Astrocyte (in vitro differentiated cells and primary cell): ENCODE measurements at places on chromosomes 11 and 22. TPM values are rescaled to one million over a fixed set of nuclear protein-coding genes. Genes with fewer than 3 reads are reported as not detected.

TRIM51 gene
- total RNA-seq: not detected in 2 replicates

PIWIL4 gene
- total RNA-seq: 0.59 and 0.75 TPM in 2 replicates

GAL3ST1 gene
- 3.4 and 3.8 TPM in 2 replicates for total RNA-seq

OR51G1 gene
- total RNA-seq: not detected in 2 replicates

PRODH gene
- total RNA-seq: 1.2 and 1.4 TPM in 2 replicates

SLC6A5 gene
- total RNA-seq: not detected in 2 replicates

GRCh38 chr11:35520376-35520775 lies 5.0 kb downstream of the PAMR1 start:
- H3K4me3 ChIP-seq: no peak overlapping the region
- no peak for DNase-seq
- H3K27ac ChIP-seq: no peak overlapping the region
- H3K36me3 ChIP-seq: no peaks in the 10 kb centered on the region

DNA sequence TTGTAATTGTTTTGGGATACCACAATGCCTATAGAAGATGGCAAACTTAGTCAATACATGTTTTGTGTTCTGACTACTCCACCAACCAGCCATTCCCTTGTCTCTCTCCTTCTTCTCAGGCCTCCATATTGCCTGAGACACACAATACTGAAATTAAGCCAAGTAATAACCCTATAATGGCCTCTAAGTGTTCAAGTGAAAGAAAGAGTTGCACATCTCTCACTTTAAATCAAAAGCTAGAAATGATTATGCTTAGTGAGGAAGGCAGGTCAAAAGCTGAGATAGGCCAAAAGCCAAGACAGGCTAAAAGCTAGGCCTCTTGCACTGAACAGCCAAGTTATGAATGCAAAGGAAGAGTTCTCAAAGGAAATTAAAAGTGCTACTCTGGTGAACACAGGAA lies 318.7 kb downstream of the TTC28 start:
- no peak overlapping the region for H3K4me3 ChIP-seq
- DNase-seq: no peak
- no peaks in the 10 kb centered on the region for H3K4me1 ChIP-seq
- no peaks in the 10 kb centered on the region for H3K27me3 ChIP-seq
- H3K27ac ChIP-seq: no peak overlapping the region

DNA sequence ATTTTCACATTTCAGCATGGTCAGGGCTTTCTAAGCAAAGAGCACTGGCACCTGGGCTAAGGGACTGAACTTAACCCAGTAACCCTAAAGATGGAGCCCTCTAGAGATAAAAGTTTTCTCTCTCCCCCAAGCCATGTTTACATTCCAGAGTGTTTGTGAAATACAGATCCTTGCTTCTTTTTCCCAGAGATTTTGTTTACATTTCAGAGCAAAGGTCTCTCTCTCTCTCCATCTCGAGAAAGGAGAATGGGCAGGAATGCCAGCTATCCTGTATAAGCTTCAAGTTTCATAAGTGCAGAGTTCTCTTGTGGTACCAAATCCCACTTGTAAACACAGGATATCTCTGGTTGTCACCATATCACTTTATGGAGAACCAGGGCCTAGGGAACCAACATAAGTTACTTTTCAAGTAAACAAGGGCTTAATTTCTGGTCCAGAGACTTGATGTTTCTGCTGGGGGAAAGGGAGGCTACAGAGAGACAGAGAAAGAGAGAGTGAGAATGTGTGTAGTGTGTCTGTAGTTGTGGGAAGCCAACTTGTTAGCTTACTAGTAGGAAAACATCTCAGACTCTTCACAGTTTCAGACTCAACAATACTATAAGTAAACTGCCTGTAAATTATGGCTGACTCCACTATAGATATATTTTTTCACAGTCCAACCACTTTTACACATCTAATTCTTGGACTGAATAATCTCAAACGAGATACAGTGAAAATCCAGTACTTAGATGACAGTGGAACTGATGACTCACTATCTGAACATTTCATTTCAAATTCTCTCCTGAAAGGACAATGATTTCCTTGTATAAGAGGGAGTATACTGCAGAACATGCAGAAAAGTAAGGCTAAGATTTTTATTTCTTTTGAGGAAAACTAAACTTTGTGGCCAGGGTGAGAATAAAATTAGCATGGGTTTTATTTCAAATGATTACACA lies 76.2 kb downstream of the ARHGAP32 start:
- H3K27me3 ChIP-seq: no peaks in the 10 kb centered on the region
- H3K4me1 ChIP-seq: peaks cover 11% of the 10 kb centered on the region
- DNase-seq: peak; percentile 73
- H3K27ac ChIP-seq: peak overlapping the region; percentile 25

DNA sequence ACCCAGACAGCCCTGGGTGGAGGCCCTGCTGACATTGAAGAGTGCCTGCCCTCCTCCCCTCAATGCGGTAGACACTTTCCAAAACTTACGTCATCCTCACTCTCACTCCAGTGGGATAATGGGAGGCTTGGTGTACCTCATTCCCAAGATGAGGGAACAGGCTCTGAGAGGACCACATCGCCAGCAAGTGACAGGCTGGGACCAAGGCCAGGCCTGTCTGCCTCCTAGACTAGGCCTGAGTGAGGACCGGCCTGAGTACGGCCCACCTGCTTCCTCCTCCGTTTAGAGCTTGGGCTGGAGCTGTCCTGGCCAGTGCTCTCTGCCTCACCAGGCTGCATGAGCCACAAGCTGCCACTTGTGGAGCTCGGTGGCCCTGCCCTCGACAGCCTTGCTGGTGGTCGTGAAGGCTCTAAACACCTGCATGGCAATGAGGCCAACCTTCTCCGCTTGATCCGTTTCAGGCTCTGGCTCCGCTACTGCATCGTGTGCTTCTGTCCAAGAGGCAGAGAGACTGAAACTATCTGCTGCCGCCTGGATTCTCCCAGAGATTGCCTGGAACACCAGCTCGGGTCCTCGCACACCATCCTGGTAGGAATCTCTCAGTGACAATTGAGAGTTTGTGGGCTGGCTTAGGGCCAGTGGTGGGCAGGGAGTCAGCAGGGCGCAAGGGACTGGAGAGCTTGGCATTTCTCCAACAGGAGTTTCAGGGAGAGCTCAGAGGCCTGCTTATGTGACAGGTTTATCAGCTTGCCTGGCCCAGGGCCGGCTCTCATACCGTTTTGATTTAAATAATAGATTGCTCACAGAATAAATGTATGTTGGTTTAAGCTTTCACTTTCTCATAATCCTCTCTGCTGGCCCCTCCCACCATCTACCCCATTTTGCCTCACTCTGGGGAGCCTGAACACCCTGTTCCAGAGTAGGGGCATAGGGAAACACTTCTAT lies 9.4 kb downstream of the LRRC75B start:
- H3K4me1 ChIP-seq: peaks cover 11% of the 10 kb centered on the region
- no peaks in the 10 kb centered on the region for H3K27me3 ChIP-seq
- peak; percentile 7 for DNase-seq
- no peak overlapping the region for H3K27ac ChIP-seq

DNA sequence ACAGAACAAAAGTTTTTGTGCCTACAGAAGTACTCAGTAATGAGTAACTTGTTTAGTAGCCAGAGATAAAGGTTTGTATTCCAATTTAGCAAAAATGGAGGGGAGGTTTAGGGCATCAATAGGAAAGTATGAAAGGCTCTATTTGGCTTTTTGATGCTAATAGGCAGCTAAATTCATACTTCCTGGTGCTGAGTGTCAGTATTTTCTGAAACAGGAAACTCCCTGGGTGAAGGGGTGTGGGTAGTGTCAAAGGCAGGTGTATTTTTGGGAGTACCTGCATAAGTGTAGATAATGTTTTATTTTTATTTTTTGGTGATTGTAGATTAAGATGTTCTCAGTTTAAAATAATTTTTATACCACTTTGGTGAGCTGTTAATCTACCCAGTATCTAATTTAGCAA lies 29.3 kb upstream of the MMP7 start:
- no peak for DNase-seq
- H3K4me3 ChIP-seq: no peak overlapping the region
- H3K27ac ChIP-seq: no peak overlapping the region
- no peaks in the 10 kb centered on the region for H3K27me3 ChIP-seq

GRCh38 chr11:1936072-1936780 lies 10.9 kb upstream of the MRPL23 start:
- H3K36me3 ChIP-seq: no peaks in the 10 kb centered on the region
- no peak overlapping the region for H3K27ac ChIP-seq
- DNase-seq: no peak
- no peak overlapping the region for H3K4me3 ChIP-seq

- no peak for DNase-seq
- no peak overlapping the region for H3K27ac ChIP-seq
- H3K36me3 ChIP-seq: no peaks in the 10 kb centered on the region
- H3K27me3 ChIP-seq: no peaks in the 10 kb centered on the region
Measured at GRCh38 chr11:73040046-73040445, 102.1 kb downstream of the FCHSD2 start.

DNA sequence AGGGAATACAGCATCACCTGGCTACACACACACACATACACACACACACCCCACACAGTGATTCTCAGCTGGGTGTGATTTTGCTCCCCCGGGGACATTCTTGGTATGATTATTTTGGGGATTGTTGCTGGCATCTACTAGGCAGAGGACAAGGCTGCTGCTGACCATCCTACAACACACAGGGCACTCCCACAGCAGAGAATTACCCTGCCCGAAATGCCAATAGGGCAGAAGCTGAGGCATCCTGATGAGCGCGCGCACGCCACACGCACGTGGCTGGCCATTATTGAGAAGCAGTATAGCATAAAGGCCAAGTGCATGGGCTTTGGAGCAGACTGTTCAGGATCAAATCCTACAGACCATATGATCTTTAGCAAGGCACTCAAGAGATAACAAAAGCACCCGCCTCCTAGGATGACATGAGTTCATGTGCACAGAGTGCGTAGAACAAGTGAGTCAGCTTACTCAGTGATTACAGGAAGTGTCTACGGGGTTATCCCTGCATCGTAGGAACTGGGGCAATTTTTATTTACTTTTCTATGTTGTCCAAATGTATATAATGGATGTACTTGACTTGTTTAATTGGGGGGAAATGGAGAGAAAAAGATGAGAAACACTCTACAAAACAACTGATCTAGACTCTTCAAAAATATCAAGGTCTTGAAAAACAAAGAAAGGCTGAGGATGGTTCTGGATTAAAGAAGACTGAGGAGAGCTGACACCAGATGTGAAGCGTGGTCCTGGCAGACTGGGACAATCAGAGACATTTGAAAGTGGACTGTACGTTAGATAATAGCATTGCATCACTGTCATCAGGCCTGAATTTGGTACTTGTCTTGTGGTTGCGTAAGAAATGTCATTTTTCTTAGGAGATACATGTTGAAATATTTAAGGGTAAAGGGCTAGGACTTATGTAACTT lies 7.2 kb upstream of the EHD1 start:
- H3K4me3 ChIP-seq: no peak overlapping the region
- no peaks in the 10 kb centered on the region for H3K27me3 ChIP-seq
- peaks cover 8% of the 10 kb centered on the region for H3K4me1 ChIP-seq
- H3K27ac ChIP-seq: no peak overlapping the region
- H3K36me3 ChIP-seq: no peaks in the 10 kb centered on the region
- peak; percentile 76 for DNase-seq

- H3K4me1 ChIP-seq: no peaks in the 10 kb centered on the region
- no peak for DNase-seq
- H3K27me3 ChIP-seq: peaks cover 6% of the 10 kb centered on the region
Measured at GRCh38 chr11:121221496-121222200, 70.9 kb upstream of the SC5D start.

DNA sequence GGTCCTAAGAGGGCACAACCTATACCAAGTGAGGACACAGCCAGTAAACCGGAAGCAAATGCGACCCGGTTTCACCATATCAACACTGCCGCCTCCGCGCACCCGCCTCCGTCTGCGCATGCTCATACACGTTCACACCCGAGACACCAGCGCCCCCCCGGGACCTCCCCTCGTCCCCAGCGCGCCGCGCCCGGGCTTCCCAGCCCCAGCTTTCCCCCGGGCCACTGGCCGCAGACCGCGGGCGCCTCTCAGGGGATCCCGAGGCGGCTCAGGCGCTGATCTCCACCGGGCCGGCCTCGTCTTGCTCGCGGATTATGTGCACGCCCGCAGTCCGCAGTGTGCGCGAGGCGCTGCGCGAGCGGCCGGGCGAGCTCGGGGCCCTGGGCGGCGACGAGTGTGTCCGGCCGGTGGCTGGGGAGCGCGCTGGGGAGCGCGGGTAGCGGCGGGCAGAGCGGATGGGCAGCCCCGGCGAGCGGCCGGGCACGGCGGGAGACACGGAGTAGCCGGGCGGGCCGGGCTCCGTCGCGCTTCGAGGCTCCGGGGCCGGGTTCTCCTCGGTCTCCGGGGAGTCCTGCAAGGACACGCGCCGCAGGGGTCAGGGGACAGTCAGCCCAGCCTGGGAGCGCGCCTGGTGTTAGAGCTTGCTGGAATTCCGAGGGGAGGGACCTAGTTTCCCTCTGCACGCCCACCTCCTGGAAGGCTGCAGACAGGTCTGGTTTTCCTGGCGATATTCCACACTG lies 2.0 kb downstream of the HEPN1 start:
- peak overlapping the region; percentile 19 for H3K27ac ChIP-seq
- peaks cover 4% of the 10 kb centered on the region for H3K4me1 ChIP-seq
- H3K4me3 ChIP-seq: peak overlapping the region; percentile 47
- DNase-seq: peak; percentile 25
- H3K36me3 ChIP-seq: no peaks in the 10 kb centered on the region
- H3K27me3 ChIP-seq: no peaks in the 10 kb centered on the region

DNA sequence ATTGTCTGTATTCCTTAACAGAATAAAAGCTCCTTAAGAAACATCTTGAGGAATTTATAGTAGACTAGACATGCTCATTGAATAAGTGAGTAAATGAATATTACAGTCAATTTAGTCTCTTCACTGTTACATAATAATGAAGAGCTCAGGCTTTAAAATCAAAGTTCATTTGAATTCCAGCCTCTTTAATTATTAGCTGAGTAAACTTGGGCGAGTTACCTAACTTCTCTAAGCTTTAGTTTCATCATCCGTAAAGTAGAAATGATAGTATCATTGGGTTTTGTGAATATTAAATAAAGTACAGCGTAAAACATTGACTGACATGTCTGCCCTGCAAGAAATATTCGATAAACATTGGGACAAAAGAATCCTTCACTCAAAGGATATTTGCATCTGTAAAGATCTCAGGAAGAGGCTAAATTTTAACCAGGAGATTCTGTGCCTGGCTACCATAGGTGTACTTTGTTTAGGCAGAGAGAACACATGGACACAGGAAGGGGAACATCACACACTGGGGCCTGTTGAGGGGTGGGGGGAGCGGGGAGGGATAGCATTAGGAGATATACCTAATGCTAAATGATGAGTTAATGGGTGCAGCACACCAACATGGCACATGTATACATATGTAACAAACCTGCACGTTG lies 15.2 kb upstream of the BBOX1 start:
- no peaks in the 10 kb centered on the region for H3K4me1 ChIP-seq
- no peak for DNase-seq
- no peak overlapping the region for H3K4me3 ChIP-seq
- H3K27me3 ChIP-seq: no peaks in the 10 kb centered on the region

GRCh38 chr22:47009304-47010101 lies 247.1 kb downstream of the TBC1D22A start:
- H3K4me1 ChIP-seq: peaks cover 6% of the 10 kb centered on the region
- no peak overlapping the region for H3K4me3 ChIP-seq
- no peak overlapping the region for H3K27ac ChIP-seq
- no peak for DNase-seq
- no peaks in the 10 kb centered on the region for H3K27me3 ChIP-seq

- no peak overlapping the region for H3K4me3 ChIP-seq
- H3K27ac ChIP-seq: no peak overlapping the region
- no peaks in the 10 kb centered on the region for H3K36me3 ChIP-seq
- H3K27me3 ChIP-seq: no peaks in the 10 kb centered on the region
- DNase-seq: no peak
Measured at GRCh38 chr11:1773994-1774550, 10.3 kb upstream of the CTSD start.

GRCh38 chr11:2844116-2844842 lies 41.3 kb downstream of the CDKN1C start:
- peak; percentile 15 for DNase-seq
- H3K4me3 ChIP-seq: no peak overlapping the region
- H3K4me1 ChIP-seq: peaks cover 2% of the 10 kb centered on the region
- no peaks in the 10 kb centered on the region for H3K27me3 ChIP-seq
- no peak overlapping the region for H3K27ac ChIP-seq
- H3K36me3 ChIP-seq: no peaks in the 10 kb centered on the region
